ENCODE measurements at places on chromosomes 7 and 10.

DNA sequence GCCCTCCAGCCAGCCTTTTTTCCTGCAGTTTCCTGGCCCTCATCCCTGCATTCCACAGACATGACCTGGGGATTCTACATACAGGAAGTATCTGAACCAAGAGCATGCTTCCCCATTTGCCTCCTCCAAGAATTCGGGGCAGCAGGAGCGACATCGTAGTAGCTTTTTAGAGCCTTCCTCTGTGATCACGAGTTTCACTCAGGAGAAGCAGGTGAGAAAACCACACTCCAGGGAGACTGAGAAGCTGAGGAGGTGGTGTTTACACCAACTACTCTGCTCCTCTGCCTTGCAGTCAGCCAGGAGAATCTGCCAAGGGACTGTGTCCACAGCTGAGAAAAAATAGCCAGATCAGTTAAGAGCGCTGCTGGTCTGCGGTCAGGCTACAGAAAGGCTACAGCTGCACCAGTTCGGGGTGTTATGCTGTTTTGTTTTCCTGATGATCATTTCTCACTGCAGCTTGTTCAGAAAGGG is 54.1 kb downstream of the HSPA12A start:
- no peak for DNase-seq

DNA sequence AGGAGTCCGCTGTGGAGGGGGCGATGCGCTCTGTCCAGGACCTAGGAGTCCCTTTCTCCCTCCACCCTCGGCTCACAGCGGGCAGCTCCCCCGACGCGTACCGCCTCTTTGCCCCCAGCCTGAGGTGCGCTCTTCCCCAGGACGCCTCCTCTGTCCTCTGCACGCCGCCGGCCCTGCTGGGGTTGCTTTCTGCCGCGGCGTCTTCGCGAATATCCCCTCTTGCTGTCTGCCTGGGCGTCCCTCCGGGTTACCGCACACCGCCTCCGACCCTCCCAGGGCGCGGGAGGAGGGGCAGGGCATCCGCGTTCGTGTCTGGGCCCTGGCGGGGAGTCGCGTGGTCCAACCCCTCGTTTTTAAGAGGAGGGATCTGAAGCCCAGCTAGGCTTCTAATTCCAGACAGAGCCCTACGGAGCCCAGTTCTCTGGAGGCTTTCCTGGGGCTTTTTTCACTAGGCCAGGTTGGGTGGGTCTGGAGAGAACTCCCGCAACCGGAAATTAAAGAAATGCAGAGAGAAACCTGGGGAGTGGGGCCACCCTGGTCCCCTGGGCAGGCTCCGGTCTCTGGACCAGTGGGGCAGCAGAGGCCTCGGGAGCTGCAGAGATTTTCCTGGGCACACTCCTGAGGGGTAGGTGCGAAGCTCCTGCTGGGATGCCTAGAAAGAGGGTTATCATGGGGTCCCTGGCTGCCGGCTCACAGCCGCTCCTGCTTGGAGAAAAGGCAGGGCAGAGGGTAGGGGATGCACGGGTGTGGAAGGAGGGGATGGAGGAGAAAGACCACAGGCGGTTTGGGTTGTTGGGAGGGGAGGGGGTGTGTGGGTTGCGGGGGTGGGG is 166.9 kb downstream of the UBE2H start:
- no peak for DNase-seq

- no peak for DNase-seq
Measured at GRCh38 chr7:128737867-128738385, 1.2 kb upstream of the CALU start.

GRCh38 chr7:95238252-95238943 is 85.9 kb downstream of the PON1 start:
- DNase-seq, result no peak

DNA sequence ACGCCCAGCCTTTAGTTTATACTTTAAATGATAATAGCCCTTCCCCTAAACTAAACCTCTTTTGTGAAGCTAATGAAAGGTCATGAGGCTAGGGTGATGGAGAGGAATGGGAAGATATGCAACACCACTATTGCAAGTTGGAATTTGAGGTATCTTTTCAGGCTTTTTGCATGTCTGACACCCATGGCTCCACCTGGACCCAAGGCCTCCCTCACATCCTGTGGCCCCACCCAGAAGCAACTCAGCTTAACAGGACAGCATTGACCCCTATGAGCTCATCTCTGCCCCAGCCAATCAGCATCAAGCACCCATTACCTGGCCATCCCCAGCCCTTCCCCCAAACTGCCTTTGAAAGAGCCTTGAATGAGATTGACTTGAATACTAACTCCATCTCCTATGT is 674.2 kb upstream of the NRP1 start:
- DNase-seq, result no peak

GRCh38 chr7:20021831-20022230 is 195.4 kb downstream of the MACC1 start:
- no peak for DNase-seq

GRCh38 chr7:44633254-44634186 is 27.1 kb downstream of the OGDH start:
- no peak for DNase-seq

GRCh38 chr7:140269004-140269638 is 92.3 kb upstream of the KDM7A start:
- DNase-seq, result no peak

GRCh38 chr10:132836832-132837540 is 51.0 kb upstream of the NKX6-2 start:
- DNase-seq, result peak; percentile 84

GRCh38 chr10:317271-317769 is 182.1 kb downstream of the ZMYND11 start:
- DNase-seq, result no peak

- no peak for DNase-seq
Measured at GRCh38 chr10:51228714-51229100, 154.4 kb downstream of the PRKG1 start.

GRCh38 chr7:140209866-140210609 is 33.3 kb upstream of the KDM7A start:
- no peak for DNase-seq

DNA sequence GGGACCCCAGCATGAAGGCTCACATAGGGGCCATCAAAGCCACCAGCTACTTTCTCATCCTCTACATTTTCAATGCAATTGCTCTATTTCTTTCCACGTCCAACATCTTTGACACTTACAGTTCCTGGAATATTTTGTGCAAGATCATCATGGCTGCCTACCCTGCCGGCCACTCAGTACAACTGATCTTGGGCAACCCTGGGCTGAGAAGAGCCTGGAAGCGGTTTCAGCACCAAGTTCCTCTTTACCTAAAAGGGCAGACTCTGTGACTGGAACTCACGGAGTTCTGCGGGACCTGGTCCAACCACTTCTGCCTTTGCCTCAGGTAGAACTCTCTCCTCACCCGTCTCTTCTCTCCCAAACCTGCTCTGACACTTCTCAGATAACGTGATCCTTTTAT is 945 bp downstream of the TAS2R40 start:
- no peak for DNase-seq

GRCh38 chr10:5764422-5765297 is 48.6 kb downstream of the GDI2 start:
- no peak for DNase-seq

Data from osteocyte (in vitro differentiated cells).